HT-29 (cell line): ENCODE measurements at places on chromosomes 1 and 21.

DNA sequence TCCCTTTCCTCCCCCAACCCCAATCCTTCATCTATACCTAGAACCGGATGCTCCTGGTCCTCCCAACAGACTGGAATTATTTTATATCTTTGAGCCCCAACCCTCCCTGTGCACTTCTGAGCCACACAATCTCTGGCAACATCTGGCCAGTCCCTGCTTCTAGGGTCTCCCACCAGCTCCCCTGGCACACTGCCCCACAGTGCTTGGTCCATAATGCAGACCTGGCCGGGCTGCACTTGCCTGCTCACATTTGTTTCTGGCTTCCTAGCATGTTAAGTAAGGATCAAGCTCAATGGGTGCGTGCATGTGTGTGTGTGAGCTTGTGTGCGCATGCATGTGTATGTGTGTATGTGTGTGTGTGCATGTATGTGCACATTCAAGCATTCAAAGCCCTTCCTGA, 8.8 kb downstream of the TRIM62 start:
- no peak for DNase-seq

- DNase-seq: no peak
These were observed 11.5 kb upstream of the PSRC1 start for GRCh38 chr1:109294481-109294880.

GRCh38 chr1:157580179-157580827, 17.6 kb downstream of the FCRL4 start:
- peak; percentile 80 for DNase-seq

DNA sequence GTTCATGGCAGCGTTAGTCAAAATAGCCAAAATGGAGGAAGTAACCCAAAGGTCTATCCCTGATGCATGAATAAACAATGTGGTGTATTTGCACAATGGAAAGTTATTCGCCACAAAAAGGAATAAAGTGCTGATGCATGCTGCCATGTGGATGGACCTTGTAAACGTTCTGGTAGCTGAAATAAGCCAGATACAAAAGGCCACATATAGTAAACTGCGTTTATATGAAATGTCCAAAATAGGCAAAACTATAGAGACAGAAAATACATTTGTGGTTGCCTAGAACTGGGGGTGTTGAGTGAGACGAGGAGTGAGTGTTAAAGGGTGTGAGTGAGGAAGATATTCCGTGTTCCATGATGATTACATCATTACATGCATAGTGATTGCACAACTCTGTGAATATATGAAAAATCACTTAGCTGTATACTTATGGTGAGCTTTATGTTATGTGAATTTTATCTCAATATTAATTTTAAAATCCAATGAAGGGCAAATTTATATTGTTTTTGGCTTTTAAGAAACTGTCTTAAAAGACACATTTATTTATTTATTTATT, 321.3 kb downstream of the KIF26B start:
- no peak for DNase-seq

GRCh38 chr21:29030909-29031308, 6.4 kb downstream of the USP16 start:
- no peak for DNase-seq

- no peak for DNase-seq
These were observed 60.2 kb downstream of the PCP4 start for GRCh38 chr21:39927304-39927886.

- no peak for DNase-seq
These were observed 72.6 kb upstream of the MACF1 start for GRCh38 chr1:39131940-39132339.
